GM12864 (cell line): ENCODE measurements at places on chromosomes 6 and 20.

GRCh38 chr20:37670351-37670791 is 23.5 kb upstream of the CTNNBL1 start:
- no peak for DNase-seq

DNA sequence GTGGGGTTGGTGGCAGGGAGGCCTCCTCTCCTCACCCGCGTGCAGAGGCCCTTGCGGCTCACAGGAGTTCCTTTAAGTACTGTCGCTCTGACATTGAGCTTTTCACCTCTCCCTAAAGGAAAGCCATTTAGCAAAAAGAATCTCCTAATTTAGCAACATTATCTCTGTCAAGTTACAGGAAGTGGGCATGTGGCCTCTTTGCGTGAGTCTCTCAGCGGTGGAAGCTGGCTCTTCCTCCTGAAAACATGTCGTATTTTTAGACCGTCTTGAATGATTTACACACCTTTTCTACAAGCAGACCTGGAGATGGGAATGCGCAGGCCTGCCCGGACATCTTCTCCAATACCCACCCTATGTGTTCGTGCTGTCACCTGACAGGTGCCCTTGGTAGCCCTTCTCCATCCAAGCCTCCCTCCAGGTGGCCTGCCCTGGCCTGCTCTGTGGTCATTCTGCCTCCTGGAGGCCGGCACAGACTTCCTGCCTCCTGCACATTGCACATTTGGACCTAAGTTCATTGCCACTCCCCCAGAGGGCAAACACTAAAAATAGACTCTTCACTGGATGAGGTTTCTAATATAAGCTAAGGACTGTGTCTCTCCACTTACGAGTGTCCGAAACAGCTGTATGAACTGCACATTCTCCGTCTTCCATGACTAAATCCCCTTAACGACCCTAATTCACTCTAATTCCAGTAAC is 18.5 kb upstream of the PHACTR3 start:
- no peak for DNase-seq

GRCh38 chr6:23280437-23280836 is 711.1 kb downstream of the HDGFL1 start:
- no peak for DNase-seq

DNA sequence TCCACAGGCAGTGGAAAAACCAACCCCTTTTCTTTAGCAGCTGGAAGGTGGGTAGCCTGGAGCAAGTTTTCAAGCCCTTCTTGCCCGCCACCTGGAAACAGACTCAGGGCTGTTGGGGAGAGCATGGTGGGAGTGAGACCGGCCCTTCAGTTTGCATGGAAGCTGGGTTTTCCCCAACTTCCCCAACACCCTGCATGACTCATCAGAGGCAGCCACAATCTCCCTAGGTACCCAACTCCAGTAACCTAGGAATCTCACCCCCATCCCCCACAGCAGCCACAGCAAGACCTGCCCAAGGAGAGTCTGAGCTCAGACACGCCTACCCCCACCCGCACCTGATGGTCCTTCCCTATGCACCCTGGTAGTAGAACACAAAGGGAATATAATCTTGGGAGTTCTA is 86.3 kb upstream of the IRAK1BP1 start:
- DNase-seq, result no peak

- DNase-seq, result no peak
Observed at GRCh38 chr20:1625083-1625690, 5.4 kb upstream of the SIRPB1 start.

- no peak for DNase-seq
Observed at GRCh38 chr6:111220383-111221031, 133.2 kb downstream of the SLC16A10 start.

GRCh38 chr20:12535316-12535715 is 473.5 kb upstream of the SPTLC3 start:
- DNase-seq, result no peak

DNA sequence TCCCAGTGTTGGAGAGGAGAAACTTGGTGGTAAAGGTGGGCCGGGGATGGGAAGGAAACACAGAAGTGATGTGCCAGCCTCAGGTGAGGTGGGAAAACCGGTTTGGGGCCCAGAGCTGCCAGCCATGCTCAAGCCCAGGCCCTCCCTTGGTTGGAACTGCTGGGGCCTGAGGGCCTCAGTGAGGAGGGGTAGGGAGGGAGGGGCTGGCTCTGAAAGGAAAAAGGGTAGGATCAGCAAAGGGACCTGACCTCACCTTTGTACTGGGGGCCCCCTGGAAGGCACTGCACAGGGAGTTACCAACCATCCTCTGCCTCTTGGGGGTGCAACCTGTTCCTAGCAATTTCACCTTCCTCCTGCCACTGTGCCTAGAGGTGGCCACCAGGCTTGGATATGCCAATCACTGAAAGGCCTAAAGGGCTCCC is 1.8 kb upstream of the SPEF1 start:
- no peak for DNase-seq

GRCh38 chr20:33311996-33312395 is 29.0 kb downstream of the BPIFB1 start:
- no peak for DNase-seq

DNA sequence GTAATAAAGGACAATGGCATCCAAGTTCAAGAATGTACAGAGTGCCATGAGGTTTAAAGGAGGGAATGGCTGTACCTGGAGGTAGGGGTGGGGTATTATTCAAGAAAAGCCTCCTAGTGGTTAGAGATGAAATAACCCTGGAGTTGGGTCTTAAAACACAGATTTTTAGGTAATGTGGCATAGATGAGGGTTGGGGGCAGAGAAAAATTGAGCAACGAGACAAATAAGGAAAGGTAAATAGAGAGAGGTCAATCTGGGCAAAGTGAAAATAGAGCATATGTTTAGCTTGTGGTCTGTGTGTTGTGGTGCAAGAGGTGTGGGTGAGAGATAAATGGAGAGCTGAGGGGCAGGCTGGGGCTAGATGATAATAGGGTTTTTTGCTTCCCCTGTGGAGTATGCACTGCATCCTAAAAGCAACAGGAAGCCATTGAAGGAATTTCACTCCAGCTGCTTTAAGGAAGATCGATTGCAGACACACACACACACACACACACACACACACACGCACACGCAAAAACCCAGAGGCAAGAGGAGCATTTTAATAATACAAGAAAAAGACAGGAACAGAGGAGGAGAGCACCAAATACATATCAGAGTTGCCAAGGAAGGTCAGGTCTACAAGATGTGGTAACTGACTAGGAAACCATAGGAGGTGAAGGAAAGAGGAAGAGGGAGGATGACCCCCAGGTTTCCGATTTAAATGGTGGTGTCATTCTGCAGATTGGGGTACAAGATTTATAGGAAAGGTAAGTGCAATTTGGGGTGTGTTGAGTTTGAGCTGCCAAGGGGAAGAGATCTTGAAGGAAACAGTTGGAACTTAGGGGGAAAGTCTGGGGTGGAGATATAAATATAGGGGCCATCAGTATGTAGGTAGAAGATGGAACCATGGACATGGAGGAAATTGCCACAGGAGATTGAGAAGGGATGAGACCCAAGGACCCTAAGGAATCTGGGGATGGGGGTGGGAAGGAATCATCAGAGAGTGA is 31.3 kb upstream of the ADGRF1 start:
- DNase-seq, result no peak

DNA sequence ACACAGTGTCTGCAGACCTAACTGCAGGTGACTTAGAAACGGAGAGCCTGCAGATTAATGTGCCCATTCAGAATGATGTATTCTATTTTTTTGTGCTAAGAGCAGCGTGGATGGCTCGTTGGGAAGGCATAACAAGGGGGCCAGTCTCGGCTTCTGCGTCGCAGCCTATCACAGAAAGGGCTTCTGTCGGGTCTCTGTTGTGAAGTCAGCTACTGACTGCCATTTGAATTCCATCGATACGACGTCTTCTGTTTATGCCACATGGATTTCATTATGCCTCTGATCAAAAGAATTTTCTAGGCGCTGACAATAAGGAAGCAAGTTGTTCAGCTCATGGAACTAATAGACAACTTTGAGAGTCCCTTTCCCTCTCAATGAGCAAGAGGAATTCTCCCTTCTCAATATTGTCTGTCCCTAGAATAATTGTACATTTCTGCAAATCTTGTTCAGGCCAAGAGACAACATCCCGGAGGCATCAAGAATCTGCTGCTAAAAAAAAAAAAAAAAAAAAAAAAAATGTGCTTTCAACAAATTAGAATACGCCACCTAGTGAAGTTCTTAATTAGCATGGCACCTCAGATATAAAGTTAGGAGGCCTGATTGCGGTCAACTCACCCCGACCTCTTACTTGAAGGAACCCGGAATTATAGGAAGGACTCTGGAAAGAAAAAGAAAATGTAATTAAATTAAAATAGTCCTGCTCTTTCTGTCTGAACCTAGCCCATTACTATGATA is 223.9 kb downstream of the TSHZ2 start:
- DNase-seq, result no peak

GRCh38 chr6:125919618-125920017 is 37.0 kb upstream of the HINT3 start:
- DNase-seq, result no peak

- no peak for DNase-seq
Observed at GRCh38 chr6:16299861-16300260, 61.5 kb downstream of the GMPR start.

GRCh38 chr6:130136798-130137197 is 86.0 kb downstream of the SAMD3 start:
- DNase-seq, result no peak

DNA sequence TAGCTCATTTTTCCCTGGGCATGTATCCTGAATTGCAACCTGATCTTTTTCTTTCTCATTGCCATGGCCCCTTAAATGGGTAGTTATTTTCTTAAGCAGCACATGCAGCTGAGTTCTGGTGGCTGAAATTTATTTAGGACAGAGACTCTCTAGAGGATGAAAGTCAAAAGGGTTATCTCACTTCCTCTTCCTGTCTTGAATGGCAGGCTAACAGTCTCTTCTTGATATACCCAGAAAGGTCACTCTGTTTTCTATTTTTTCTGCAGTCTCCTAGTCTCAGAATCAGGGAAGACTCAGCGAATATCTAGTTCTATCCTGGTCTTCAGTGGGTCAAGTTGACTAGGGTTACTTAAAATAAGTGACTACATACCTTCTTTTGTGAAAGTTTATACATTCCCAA is 243.3 kb downstream of the EPHA7 start:
- DNase-seq, result peak; percentile 10

DNA sequence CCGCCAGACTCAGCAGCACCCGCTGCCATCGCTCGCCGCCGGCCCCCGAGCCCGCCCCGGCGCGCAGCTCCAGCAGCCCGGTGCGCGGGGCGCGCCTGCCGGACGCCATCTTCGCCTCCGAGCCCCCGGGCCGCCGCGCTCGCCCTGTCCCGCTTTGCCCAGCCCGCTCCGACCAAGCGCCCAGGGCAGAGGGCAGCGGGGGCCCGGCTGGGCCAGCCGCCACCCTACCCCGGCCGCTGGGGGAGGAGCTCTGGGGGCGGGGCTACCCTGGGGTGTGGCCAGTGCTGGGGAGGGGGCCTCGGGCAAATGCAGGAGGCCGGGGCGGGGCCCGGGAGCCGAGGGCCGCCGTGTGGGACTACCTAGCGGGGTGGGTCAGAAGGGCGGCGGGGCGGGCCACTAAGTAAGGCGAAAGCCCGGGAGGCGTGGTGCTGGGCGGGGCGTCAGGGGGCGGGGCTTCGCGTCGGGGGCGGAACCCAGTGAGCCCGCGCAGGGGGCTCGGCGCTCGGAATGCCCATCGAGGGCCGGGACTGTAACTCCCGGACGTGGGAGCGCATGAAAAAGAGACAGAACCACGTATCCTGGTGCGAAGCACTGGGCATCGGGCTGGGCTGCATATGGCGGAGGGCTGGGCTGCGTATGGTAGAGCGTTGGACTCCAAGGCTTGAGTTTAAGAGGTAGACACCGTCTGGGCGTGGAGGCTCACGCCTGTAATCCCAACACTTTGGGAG is at the start of gene SNTA1:
Gene SNTA1, minus strand, starts transcription at position 252 of the 728 bp plus-strand sequence. Its CDS starts 143 bp downstream, at position 109.
- DNase-seq, result no peak

DNA sequence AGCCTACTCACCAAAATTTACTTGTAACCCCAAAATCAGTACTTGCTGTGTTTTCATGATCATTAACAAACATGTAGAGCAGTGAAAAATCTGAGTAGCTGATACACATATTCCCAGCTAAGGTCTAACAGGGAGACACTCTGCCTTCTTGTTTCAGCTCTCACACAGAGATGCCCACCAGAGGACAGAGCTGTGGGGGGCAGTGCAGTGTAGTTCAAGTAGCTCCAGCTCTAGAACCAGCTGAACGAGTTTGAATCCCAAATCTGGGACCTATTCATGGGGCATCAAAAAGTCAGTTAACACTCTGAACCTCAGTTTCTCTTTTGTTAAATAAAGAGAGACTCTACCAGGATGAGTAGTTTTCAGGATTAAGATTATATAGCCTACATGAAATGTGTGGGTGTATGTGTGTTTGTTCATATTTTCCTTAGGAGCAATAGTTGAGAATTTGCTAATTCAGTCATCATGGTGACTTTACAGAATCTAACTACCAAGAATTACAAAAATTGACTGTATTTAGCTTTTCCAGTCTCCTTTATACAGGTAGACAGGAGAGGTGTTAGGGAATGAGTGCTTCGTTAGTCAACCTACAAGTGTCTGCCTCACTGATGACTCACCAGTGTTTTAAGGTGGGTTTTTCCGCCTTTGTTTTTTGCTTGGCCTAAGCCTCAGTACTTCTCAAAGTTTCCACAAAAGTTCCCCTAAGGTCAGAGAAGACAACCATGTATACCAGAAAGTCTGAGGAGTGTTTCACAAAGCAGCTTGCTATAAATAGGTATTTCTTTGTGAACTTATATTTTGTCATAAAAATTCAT is 164.0 kb upstream of the RUNX2 start:
- peak; percentile 34 for DNase-seq

GRCh38 chr20:23283096-23283850 is 67.3 kb upstream of the NXT1 start:
- no peak for DNase-seq

GRCh38 chr20:2838847-2839671 is 1.4 kb downstream of the PCED1A start:
- no peak for DNase-seq

DNA sequence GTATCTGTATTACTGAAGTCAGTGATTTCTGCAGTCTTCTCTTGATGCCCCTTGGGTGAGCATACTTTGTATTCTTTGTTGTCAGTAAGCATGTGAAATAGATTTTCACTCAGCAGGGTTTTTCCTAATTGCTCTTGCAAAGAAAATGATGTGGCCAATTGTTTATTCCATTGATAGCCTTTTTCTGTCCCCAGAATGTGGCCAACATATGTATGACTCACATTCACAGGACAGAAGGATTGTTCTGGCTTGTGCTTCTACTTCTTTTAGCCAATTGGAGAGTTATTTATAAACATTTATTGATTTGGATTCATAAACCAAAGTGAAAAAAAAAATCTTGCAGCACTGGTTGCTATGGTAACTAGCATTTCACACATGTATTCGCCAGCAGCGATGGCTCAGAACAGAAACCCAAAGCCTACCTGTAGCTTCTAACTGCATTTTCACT is 54.4 kb upstream of the RBM24 start:
- no peak for DNase-seq

GRCh38 chr6:33167374-33168283 is 24.6 kb downstream of the COL11A2 start:
- DNase-seq, result no peak

DNA sequence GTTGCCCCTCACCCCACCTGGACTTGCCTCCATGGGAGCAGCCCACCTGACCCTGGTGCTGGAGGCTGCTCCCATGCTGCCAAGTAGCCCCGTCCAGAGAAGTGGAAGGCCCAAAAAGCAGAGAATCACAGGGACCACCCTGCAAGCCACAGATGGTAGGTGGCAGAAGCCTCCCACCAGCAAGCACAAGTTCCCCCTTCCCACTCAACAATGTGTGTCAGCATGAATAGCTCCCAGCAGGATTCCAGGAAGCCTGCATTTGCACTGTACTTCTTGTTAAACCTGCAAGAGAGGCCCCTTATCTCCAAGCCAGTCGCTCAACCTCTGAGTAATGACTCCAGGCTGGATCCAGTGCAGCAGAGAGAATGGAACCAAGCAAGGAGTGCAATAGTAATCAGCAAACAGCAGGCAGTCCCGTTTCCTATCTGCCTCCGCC is 180.8 kb upstream of the CST7 start:
- DNase-seq, result no peak
